ENCODE measurements at places on chromosomes 7 and 10.
A peak's percentile ranks its signal among the peaks of the same experiment; 100 is the strongest.

DNA sequence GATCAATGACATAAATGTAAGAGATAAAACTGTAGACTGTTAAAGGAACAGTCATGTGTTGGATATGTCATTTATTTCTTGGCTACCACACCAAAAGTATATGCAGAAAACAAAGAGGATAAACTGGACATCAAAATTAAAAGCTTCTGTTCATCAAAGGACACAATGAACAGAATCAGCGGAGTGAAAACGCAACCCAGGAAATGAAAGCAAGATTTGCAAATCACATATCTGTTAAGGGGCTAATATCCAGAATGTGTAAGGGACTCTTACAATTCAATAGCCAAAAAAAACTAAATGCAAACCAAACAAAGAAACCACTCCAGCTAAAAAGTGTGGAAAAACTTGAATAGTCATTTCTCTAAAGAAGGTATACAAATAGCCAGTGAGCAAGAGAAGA is 164.3 kb downstream of the ZMYND11 start:
- no peak overlapping the region for H3K4me3 ChIP-seq
- no peak for DNase-seq
- peaks cover 8% of the 10 kb centered on the region for H3K4me1 ChIP-seq
- H3K36me3 ChIP-seq, result no peaks in the 10 kb centered on the region
- no peak overlapping the region for H3K27ac ChIP-seq
- no peaks in the 10 kb centered on the region for H3K27me3 ChIP-seq

DNA sequence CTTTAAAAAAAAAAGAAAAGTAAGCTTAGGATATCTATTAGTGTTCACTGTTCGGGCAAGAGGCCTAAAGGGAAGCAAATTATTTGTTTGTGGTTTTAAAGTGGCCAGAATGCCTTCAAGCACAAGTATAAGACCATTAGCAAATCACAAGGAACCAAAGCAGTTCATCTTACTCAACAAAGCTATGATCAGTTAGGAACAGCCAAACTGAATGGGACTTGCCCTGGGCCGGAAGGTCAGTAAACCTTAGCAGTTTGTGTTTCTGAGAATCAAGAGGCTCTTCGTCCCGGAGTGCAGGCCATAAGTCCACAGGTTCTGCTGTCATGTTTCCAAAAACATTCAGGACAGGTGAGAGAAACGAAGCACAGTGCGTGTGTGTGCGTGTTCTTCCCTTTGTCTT is 4.5 kb downstream of the FBXW4 start:
- H3K27me3 ChIP-seq, result no peaks in the 10 kb centered on the region
- no peak overlapping the region for H3K27ac ChIP-seq
- no peak overlapping the region for H3K4me3 ChIP-seq
- no peaks in the 10 kb centered on the region for H3K36me3 ChIP-seq
- peaks cover 49% of the 10 kb centered on the region for H3K4me1 ChIP-seq

DNA sequence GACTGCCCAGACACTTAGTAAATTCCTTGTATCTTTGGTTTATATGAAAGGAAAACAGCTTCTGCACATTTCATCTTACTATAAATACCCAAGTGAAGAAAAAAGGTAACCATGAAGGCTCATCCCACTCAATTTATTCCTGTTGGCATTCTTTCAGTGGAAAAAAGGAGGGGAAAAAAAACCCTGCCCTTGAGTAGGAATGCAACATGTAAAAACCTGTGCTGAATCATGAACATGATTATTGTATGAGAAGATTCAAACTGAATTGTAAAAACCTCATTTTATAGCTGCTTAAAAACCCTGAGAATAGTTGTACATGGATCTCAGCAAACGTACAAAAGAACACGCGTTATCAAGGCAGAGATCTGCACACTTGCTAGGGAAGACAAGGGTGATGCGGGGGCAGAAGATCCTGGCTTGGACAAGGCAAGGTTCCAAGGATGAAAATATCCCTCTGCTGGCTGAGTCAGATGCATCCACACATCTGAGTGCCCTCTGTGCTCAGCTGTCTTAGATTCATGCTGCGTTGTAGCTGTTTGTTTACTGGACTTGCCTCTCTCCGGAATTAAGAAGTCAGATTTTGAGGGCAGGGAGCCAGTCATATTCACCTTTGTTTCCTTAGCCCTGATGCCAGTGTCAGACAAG is 658.2 kb downstream of the PARD3 start:
- H3K4me1 ChIP-seq, result peaks cover 11% of the 10 kb centered on the region
- H3K4me3 ChIP-seq, result no peak overlapping the region
- no peak for DNase-seq
- H3K27me3 ChIP-seq, result no peaks in the 10 kb centered on the region
- no peak overlapping the region for H3K27ac ChIP-seq

DNA sequence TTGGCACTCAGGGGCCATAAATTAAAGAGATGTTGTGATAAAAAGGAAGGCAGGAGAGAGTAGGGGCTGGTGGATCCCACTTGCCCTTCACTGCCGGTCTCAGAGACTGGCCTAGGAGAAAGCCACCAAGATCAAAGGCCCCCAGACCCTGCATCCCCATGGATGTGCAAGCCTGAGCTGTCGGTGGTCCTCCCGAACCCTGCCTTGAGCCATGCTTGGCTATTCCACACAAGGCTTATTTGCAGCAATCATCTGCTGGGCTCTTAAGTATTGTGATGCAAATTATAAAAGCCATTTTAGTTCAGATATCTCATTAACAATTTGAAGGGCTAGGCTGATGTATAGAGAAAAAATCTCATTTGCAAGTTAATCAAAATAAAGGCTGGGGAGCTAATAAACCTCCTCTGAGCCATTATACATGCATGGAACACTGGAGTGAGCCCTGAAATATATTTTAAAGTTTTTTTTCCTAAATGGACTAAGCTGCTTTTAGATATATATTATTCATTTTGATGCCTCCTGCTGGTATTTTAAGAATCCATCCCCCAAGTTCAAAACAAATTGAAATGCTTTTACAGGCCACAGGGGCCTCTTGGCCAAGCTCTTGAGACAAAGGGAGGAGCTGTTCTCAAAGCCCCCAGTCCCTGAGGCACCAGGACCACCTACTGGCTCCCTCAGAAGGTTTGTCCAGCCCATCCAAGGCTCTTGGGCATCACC is 28.1 kb downstream of the OAT start:
- no peaks in the 10 kb centered on the region for H3K27me3 ChIP-seq
- no peaks in the 10 kb centered on the region for H3K36me3 ChIP-seq
- peaks cover 10% of the 10 kb centered on the region for H3K4me1 ChIP-seq
- no peak overlapping the region for H3K4me3 ChIP-seq
- H3K27ac ChIP-seq, result no peak overlapping the region
- no peak for DNase-seq

GRCh38 chr7:92723205-92723604 is 113.2 kb downstream of the CDK6 start:
- H3K4me1 ChIP-seq, result peaks cover 18% of the 10 kb centered on the region
- no peak overlapping the region for H3K4me3 ChIP-seq
- peaks cover 6% of the 10 kb centered on the region for H3K36me3 ChIP-seq
- H3K27me3 ChIP-seq, result no peaks in the 10 kb centered on the region
- no peak for DNase-seq

- H3K27me3 ChIP-seq, result no peaks in the 10 kb centered on the region
- no peak overlapping the region for H3K27ac ChIP-seq
- H3K4me3 ChIP-seq, result no peak overlapping the region
- DNase-seq, result no peak
- no peaks in the 10 kb centered on the region for H3K4me1 ChIP-seq
- H3K36me3 ChIP-seq, result no peaks in the 10 kb centered on the region
Observed at GRCh38 chr7:132941428-132941827, 140.5 kb downstream of the CHCHD3 start.

GRCh38 chr7:149209518-149210269 is 14.3 kb downstream of the ZNF282 start:
- H3K4me3 ChIP-seq, result no peak overlapping the region
- H3K4me1 ChIP-seq, result no peaks in the 10 kb centered on the region
- H3K36me3 ChIP-seq, result no peaks in the 10 kb centered on the region

DNA sequence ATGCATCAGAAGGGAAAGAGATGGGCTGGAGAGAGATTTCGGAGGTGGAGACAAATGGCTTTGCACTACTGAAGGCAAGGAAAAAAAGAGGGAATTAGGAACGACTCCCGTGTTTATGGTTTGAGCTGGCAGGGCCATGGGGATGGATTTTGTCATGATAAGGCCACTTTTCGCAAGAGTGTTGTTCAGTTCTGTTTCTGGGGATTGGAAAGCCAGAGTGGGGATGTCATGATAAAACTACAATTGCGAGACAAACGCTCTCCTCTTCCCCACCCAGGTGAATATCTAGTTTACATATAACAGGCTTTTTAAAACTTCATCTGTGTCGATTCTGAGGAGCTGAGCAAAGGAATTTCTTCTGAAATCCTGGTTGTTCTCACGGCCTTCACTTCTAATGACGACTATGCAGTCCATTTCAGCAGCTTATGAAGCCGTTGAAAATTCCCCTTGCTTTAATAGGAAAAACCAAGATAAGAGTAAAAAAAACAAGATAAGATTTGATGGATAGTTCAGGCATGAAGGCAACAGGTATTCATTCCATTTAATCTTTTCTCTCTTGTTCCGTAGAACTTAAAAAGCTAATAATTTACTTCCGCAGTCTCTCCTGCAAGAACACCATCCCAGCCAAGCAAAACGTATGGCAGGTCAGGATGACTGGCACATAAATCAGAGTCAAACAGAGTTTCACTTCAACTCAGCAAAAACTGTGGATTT is 245.6 kb upstream of the PITRM1 start:
- no peaks in the 10 kb centered on the region for H3K36me3 ChIP-seq
- no peak overlapping the region for H3K27ac ChIP-seq
- no peak for DNase-seq
- no peaks in the 10 kb centered on the region for H3K27me3 ChIP-seq

GRCh38 chr7:74306730-74307469 is 17.7 kb downstream of the CLIP2 start:
- H3K4me3 ChIP-seq, result peak overlapping the region; percentile 33
- DNase-seq, result no peak
- H3K27me3 ChIP-seq, result no peaks in the 10 kb centered on the region
- no peaks in the 10 kb centered on the region for H3K36me3 ChIP-seq
- H3K27ac ChIP-seq, result peak overlapping the region; percentile 41
